ENCODE measurements at places on chromosomes 6 and 20.

DNA sequence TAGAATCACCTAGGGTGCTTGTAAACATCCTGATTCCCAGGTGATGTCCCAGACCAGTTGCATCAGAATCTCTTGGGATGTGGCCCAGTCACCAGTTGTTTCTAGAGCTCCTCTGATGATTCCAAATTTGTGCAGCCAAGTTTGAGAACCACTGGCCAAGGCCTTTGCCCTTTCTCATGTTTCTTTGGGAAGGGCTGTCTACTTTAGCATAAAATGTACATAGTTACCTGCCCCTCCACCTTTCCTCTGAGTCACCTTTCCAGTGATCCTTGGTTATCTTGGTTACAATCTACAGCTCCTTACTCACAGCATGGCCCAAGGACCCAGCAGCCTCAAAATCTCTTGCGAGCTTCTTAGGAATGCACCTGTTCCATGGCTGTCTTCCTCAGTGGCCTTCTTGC lies 266.4 kb upstream of the PRND start:
- no peak for DNase-seq

DNA sequence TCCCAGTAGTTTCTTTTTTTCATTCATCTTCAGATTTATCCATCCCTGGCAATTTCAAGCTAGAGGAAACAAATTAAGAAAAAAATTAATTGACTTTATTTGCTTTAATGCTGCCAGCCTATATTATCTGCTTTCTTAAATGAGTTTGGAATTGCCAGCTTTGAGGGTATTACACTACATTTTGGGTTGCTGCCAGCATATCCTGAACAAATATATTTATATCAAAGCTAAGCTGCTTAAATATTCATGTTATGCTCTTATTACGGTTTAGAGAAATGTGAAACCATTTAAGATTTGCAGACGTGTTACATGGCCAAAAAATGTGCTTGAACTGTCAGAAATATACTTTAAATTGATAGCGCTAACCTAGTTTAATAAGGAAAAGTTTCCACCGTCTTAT lies 59.7 kb downstream of the GRIK2 start:
- no peak for DNase-seq

DNA sequence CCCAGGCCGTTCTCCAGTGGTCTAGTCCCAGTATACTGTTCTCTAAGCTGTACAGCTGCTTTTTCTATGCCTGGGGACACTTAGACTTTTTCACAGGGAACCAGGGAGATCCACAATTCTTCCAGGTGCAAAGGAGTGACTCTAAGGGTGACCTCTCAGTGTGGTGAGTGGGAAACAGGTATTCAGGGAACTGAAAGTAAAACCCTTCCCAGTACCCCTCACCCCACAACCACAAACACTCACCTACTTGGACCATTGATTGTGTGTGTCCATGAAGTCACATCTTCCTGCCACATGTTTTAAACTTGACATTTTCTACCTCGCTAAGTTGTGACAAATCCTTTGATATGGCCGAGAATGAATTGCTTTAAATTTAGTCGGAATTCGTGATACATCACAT lies 183.6 kb downstream of the CLIC5 start:
- DNase-seq, result no peak

- peak; percentile 41 for DNase-seq
Measured at GRCh38 chr6:28161410-28162079, 19.9 kb downstream of the ZKSCAN8 start.

GRCh38 chr20:25692499-25692898 lies 4.2 kb downstream of the ZNF337 start:
- no peak for DNase-seq

DNA sequence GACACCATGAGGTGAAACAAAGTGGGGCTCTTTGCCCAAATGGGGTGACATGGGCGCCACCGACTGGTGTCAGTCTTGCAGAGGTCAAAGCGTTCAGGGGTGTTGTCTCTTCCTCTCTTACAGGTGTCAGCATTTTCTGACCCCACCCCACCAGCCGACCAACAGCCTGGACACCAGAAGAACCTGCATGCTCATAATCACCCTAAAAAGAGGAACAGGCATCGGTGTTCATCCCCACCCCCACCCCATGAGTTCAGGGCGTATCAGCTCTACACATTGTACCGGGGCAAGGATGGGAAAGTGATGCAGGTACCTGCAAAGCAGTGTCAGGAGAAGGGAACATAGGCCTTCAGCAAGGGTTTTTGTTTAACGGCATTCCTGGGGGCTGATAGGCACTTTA lies 14.8 kb downstream of the LYRM2 start:
- no peak for DNase-seq

GRCh38 chr20:22720206-22720605 lies 135.8 kb upstream of the FOXA2 start:
- no peak for DNase-seq

DNA sequence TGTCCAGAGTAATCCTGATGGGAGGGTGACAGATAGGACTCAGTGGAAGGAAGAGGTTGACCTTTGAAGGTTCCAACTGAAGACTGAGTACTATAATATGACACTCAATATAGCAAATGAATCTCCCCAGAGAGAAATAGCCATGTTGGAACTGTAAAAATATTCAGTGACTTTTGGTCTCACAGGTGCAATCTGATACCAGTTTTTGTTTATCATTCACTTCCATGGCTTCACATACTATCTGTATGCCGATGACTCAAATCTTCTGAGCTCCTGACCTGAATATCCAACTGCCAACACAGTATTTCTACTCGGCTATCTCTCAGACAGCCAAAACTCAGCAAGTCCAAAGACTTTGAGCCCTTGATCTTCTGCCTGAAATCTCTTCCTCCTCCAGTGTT lies 21.8 kb upstream of the PKHD1 start:
- no peak for DNase-seq

DNA sequence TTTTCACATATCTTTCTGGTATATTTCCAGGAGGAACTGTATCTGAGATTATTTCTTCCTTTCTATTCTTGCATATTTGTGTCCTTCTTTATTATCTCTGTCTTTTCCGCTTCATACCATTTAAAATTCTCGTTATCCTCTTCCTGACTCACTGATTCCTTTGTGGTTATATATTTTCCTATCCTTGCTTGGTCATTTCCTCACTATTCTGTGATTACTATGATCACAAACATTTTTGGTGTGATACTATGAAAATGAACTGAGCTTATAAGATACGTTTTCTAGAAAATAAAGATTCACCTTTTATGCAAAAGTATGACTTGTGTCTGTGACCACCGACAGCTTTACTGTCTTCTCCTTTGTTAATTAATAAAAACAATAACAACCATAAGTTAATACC lies 26.5 kb upstream of the MYCT1 start:
- no peak for DNase-seq

GRCh38 chr6:33492093-33492492 lies 37.7 kb downstream of the ZBTB9 start:
- no peak for DNase-seq

GRCh38 chr6:108562503-108562993 lies 1.8 kb downstream of the FOXO3 start:
- peak; percentile 70 for DNase-seq

DNA sequence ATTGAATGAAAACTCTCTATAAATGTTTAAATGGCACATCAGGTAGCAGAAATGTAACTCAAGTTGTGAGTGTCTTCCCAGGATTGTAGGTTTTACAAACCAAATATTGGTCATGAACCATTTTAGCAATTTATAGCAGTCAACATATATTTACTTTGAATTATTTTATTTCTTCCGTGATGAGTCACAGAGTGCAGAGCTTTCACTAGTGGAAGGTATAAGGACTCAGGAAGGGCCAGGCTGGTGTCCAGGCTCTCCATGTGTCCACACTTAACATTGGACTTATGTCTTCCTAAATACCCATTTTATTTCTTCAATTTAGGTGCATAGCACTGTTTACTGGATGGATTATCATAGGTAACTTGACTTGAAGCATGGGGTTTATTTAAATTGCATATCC lies 120.9 kb downstream of the OLIG3 start:
- DNase-seq, result no peak

GRCh38 chr20:19929481-19930145 lies 87.5 kb upstream of the NAA20 start:
- DNase-seq, result no peak

DNA sequence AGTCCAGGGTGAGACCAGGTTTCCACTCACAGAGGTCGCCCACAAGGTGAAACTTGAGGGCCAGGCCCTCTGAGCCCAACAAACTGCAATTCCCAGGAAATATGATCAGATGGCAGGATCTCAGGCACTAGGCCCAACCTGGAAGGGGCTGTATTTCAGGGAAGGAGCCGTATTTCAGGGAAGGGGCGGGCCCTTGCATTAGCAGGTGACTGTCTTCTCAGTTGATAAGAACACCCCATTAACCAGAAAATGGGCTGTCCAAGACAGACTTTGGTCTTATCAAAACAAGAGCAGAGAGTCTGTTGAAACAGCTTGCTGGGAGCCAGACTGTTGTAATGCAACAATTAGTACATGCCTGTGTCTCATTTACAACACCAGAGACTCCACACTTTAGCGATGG lies 10.9 kb upstream of the BNIP5 start:
- DNase-seq, result no peak

DNA sequence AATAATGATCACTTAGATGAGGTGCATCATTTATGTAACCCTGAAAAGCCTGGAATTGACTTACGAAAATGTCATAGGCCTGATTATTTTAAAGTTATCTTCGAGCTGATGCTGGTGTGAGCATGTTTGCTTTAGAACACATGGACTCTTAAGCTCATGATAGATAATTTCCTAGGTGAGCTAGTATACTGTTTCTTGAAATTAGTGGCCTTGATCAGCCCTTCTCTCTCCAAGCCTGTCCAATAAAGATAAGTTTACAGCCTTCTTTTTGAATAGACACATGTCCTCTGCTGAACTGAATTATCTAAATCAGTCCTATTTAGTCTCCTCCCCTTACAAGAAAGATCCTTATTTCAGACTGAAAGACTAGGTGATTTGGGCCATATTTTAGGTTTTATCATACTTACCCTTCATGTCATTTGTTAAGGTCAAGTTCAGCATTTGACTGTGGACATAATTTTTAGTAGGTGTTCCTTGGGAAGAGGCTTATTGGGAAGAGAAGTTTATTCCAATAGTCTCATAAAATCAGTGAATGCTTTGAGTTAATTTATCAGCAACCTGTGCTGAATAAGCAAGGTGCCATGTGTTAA lies 15.3 kb downstream of the FOXO3 start:
- no peak for DNase-seq

DNA sequence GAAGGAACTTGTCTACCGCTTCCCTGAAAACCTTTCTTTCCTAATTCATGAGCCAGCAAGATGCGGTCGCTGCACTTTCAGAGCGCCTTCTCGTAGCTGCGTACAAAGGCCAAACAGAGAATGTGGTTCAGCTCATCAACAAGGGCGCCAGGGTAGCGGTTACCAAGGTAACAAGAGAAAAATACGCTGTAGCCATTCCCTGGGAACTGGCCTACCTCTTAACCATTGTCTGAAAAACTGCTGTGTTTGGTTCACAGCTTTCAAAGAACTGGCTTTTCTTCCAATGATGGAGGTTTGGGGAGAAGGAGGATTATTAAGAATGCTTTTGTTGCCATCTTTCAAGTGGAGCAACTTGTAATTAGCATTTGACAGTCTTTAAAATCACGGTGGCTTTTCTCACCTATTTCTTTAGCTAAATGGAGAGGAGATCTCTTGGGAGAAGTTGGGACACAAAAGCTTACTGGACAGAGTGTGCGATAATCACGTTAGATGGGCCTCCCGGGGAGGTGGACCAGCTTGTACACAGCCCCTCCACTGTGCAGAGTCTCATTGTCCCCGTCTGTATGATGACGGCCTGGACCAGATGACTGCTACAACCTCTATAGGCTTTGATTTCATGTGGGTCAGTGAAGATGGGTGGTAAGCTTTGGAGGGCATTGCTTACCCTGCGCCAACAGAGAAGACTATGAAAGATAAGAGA lies 71.5 kb downstream of the LYRM2 start:
- DNase-seq, result no peak

DNA sequence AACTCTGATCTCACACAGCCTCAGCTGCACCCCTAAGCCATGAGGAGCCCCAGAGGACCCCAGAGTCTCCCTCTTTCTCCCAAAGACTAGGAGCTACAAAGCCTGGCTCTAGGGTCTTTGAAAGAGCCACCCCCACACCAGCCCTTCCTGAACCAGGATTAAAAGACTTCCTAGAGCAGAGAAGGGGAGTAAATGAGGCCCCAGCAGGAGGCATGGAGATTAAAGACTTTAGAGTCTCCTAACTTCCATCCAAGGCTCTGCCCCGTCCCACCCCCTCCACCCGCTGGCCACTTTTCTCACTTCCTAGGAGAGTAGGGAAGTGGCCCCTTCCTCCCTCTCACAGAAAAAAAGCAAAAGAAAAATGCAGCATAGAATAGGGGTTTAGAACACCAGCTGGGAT lies 1.7 kb downstream of the PREX1 start:
- DNase-seq, result no peak

DNA sequence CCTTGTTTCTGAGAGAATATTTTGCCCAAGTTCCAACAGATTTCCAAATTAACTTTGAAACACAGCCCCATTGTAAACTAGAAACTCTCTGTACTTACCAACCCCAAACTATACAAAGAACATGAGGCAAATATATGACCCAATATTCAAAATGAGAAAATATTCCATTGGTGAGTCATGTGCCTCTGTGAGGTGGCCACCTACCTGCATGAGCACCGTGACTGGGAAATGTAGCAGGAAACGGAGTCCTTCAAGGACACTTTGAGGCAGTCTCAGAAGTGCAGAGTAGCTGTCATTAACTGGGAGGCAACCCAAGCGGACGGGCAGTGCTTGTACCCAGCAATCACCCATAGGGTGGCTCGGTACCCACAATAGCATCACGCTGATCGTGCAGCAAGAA lies 335.5 kb upstream of the NOX3 start:
- no peak for DNase-seq

All from H54 (cell line).